Activated naive CD8-positive, alpha-beta T cell treated with anti-CD3 and anti-CD28 coated beads, Interleukin-2, amount 10 ng/mL, durations not matched to agents 7 days and 5 days (primary cell): ENCODE measurements at places on chromosomes 3 and 15. TPM values are rescaled to one million over a fixed set of nuclear protein-coding genes. Genes with fewer than 3 reads are reported as not detected.

DNA sequence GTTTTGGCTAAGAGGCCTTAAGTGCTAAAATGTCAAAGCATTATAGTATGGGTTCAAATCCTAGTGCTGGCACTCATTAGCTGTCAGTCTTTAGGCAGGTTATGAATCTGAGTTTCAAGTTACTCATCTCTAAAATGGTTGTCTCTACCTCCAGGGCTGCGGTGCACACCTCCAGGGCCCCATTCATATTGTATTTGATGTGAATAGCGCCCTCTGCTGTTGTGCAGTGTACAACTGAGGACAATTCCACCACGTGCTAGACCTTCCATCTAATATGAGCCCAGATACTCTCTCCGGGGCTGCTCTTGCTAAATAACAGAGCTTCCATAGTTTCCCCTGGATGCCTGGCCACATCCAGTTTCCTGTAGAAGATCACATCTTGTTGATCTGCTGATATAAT, 54.3 kb downstream of the OXNAD1 start:
- peak; percentile 60 for DNase-seq

DNA sequence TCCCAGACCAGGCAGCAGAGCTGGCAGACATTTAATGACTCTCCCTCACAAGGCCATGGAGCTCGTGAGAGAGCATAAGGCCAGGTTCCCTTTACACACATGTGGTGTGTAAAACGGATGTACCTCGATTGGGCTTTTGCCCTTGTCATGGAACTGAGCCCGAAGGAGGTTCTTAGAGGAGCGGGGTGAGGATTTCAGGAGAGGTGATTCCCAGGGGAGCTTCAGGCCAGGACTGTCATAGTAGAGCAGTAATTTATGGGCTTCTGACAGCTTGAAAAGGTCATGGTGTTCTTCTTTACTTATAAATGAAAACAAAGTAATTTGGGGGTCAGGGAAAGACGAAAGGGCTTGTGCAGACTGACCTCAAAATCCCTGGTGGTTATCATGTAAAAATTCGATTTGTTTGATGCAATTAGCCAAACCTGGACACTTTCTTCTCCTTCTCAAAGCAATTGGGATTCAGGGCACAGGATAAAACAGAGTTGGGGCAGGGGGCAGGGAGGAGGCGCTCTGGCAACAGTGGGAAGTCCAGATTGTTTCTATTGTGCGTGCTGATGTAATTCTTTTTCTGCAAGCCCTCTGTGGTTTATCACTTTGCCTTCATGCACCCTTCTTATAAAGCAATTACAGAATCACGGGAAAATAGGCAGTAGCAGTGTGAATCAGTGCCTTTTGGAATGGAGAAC, 51.0 kb downstream of the CACNA1D start:
- no peak for DNase-seq

DNA sequence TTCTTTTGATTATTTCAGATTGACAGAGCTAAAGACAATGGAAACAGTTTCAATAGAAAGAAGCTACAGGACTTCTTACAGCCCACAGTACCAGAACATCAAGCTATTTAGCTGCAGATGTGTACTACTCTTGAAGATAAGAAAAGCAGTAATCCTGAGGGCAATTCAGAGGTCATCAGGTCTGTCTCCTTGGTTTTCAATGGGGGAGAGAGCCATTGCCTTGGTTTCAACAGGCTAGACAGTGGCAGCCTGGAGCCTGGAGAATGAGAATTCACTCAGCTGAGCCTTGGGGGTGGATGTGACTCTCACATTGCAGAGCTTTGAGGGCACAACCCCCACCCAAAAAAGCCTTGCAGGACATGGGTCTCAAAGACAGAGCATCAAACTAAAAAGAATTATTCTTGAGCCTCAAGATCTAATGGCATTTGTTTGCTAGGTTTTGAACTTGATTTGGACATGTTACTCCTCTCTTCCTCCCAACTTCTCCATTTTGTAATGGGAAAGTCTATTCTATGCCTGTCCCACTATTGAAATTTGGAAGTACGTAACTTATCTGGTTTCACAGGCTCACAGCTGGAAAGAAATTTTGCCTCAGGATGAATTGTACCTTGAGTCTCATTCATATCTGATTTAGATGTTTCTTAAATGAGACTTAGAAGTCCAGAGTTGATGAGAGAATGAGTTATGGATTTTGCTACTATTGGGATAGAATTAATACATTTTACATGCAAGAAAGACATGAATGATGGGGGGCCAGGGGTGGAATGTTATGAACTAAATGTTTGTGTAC, 36.9 kb downstream of the PLSCR1 start:
- no peak for DNase-seq

- no peak for DNase-seq
Observed at GRCh38 chr15:78929536-78930264, 15.1 kb downstream of the CTSH start.

DNA sequence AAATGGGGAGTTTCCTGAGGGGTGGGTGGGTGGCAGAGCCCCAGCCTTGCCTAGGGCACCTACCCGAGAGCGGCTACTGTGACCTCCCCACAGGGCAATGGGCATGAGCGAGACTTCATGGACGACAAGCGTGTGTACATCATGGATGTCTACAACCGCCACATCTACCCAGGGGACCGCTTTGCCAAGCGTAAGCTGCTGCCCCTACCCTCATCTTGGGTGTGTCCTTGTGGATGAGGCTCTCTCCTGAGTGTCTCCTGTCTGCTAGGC, 22.6 kb downstream of the HDAC11 start:
- DNase-seq = no peak

GRCh38 chr3:134654031-134654430, 3.2 kb upstream of the KY start:
- DNase-seq = no peak

- DNase-seq = no peak
Observed at GRCh38 chr15:60423537-60423936, 25.8 kb upstream of the ANXA2 start.

DNA sequence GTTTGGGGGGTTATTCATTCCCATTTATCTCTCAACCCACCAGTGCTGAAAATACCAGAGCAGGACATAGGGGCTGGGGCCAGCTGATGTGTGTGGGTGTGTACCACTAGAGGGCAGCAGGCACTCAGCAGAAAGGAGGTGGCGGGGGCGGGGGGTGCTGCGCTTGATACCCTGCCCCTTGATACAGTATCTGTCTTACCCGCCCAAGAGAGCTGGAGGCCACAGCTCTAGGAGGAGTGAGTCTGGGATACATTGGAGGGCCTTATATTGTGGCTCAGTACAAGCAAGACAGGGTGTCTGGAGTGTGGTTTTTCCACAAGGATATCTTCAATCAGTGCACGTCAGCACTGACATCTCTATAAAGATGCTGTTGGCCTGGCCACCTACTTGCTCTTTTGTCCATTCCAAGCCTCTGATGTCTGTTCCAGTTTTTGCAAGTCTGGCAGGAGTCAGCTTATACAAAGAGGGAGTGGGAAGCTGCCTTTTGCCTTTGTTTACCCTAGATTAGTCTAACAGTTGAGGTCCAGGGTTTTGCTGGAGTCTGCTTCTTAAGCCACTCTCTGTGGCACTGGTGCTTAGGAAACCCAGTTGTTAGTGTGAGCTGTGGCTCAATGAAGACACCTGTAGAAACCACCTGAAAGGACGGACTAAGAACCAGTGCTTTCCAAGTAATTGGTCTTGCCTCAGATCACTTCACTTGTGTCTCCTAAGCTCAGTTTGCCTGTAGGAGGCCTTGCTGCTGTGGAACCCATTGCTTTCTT, 1.5 kb upstream of the RBM15B start:
- peak; percentile 58 for DNase-seq

- DNase-seq = no peak
Observed at GRCh38 chr3:10226293-10226692, 22.0 kb upstream of the TATDN2 start.

DNA sequence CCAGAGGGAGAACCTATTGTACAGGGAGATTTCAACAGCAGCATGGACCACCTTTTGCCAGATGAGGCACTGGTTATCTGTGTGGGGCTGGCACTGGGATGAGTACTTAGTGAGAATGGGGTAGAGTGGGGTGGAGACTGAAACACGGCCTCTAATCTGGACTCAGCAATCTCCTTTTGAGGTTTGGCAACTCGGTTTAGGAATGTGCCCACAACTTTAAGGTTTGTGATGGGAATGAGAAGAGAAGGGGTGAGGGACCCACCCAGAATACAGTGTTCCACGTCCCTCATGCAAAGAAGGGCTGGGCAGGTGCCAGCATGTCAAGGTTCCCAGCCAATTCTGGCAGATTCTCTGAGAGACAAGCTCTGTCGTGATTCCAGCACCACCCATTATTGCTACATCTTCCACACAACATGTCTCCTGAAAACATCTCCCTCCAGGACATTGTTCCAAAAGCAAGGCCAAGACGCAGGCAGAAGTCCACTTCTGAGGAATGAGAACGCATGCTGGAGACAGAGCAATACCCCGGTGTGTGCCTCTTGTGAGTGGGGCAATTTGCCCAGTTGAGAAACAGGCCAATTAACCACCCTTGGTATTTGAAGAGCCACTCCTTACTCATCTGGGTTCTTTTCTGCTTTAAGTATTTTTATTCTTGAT, 37.5 kb upstream of the CCR4 start:
- DNase-seq = no peak

GRCh38 chr3:11583638-11584046, 60.1 kb downstream of the VGLL4 start:
- DNase-seq = no peak

GRCh38 chr3:31754575-31755278, 222.0 kb downstream of the STT3B start:
- DNase-seq = no peak

DNA sequence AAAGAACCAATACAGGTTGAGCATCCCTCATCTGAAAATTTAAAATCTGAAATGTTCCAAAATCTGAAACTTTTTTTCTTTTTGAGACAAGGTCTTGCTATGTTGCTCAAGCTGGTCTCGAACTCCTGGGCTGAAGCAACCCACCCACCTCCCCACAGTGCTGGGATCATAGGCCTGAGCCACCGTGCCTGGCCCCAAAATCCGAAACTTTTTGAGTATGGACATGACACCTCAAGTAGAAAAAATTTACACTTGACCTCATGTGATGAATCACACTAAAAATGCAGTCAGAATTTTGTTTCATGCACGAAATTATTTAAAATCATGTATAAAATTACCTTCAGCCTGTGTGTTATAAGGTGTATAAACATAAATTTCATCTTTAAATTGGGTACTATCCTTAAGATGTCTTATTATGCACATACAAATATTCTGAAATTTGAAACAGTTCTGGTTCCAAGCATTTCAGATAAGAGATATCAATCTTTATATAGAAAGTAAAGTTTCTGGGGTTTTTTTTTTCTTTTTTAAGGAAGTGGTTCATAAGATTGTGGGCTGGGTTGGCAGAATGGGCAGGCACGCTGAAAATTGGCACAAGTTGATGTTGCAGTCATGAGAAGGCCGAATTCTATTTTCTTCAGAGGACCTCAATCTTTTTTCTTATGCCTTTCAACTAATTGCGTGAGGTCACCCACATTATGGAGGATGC, 72.5 kb downstream of the SPRED1 start:
- DNase-seq = no peak

DNA sequence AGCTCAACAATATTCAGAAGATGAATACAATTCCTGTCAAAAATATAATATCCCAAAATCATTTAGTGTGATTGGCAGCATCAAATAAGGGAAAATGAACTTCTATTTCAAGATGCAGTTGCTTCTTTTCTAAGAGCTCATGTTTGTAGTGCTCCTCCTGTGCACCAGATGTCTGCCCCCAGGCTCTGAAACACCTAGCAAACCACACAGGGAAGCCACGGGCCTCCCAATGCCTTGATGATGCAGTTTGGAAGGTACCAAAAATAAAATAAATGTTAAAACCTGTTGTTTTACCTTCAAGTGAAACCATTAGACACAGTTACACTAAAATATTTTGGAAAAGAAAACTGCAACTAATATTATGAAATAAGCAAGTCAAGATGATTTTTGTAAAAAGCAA, 22.2 kb downstream of the CFAP20DC start:
- DNase-seq = no peak

DNA sequence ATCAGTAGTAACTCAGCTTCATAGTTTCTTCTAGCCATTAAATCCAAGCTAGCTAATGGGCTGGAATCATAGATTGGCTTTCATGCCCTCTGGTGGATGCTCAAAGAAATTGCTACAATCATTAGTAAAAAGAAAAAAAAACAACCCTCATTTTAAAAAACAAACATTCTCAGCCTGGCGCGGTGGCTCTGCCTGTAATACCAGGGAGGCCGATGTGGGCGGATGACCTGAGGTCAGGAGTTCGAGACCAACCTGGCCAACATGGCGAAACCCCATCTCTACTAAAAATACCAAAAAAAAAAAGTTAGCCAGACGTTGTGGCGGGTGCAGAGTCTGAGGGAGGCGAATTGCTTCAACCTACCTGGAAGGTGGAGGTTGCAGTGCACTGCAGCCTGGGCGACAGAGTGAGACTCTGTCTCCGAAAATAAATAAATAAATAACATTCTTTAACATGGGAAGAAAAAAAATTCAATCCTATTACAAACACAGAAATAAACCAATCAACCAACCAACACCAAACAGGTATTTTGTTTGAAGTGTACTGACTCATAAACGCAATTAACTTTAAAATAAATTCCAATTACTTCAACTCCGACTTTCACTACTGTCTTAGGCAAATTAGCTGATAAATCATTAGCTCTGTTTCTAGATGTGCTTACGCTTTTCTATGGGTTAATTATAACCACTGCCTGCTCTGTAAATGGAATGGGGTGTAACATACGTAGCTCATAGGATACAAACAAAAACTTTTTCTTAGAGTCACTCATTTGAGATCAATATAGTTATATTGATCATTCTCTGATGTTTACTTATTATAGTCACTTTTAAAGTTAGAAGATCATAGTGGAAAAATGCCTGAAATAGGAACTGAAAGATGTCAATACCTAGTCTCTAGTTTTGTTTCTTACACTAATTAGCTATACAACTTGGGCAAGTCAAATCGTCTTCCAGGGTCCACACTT, 24.9 kb downstream of the TMEM207 start:
- no peak for DNase-seq

GRCh38 chr3:149021830-149022229, 30.5 kb downstream of the GYG1 start:
- DNase-seq = no peak

- DNase-seq = no peak
Observed at GRCh38 chr3:71934520-71935270, 149.7 kb upstream of the PROK2 start.

DNA sequence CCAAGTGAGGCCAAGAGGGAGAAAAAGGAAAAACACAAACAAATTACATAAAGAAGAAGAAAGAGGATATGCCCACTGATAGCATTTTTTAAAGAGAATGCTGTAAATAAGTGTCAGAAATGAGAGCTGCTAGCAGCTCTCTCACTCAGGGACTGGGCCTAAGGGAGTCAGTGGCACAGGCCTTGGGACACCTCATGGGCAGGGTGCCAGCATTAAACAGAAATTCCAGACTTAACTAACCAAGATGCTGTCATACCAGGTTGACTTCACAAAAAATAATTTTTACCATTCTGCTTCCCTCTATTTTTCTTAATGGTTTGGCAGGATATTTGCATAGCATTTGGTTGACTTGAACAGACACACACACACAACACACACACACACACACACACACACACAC, 92.3 kb upstream of the ADAMTSL3 start:
- no peak for DNase-seq

The HTR3E gene
- not detected for total RNA-seq

The PAK6 gene
- total RNA-seq = 0.91 TPM

The SCN11A gene
- 0.11 TPM for total RNA-seq

The UCN2 gene
- not detected for total RNA-seq

The SPG21 gene
- total RNA-seq = 57.0 TPM

The SLC22A14 gene
- total RNA-seq = 0.17 TPM

The MRPS25 gene
- total RNA-seq = 61.1 TPM

The SLC22A13 gene
- total RNA-seq = 0.61 TPM

The SAMMSON gene
- total RNA-seq = not detected

The GPR62 gene
- total RNA-seq = not detected

The FMN1 gene
- total RNA-seq = 0.08 TPM

The TIGIT gene
- 35.5 TPM for total RNA-seq

The STX19 gene
- not detected for total RNA-seq

The WDR72 gene
- total RNA-seq = not detected
